ENCODE measurements at places on chromosomes 6 and 20. TPM values are rescaled to one million over a fixed set of nuclear protein-coding genes. Genes with fewer than 3 reads are reported as not detected.

Gene OR2H1
- not detected for total RNA-seq

Gene SPACA1
- total RNA-seq = not detected

Gene CLIC5
- 3.8 TPM for total RNA-seq

Gene BTN2A1
- total RNA-seq = 41.2 TPM

Gene TMC2
- not detected for total RNA-seq

Gene CNPY3
- 38.2 TPM for total RNA-seq

GRCh38 chr6:140376209-140376608 lies 1001.8 kb upstream of the CITED2 start:
- no peak overlapping the region for H3K27ac ChIP-seq
- no peak for DNase-seq
- no peaks in the 10 kb centered on the region for H3K36me3 ChIP-seq
- H3K4me1 ChIP-seq = no peaks in the 10 kb centered on the region
- H3K27me3 ChIP-seq = no peaks in the 10 kb centered on the region

DNA sequence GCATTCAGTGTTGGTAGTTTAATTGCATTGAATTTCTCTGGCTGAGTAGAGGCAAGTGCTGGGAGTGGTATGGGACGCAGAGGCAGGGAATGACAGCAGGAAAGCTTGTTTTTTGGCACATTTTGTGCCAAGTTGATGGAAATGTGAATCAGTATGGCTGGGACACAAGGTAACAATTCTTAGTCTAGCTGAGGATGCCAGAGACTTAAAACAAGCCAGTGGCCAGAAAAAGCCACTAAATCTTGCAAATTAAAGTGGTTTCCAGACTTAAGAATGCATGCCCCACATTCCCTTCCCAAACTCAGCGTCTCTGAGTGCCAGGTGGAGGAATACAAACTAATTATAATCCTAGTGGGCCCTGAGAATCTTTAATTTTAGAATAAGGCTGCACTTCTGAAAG lies 35.9 kb downstream of the PPARD start:
- peaks cover 5% of the 10 kb centered on the region for H3K36me3 ChIP-seq
- H3K27ac ChIP-seq = no peak overlapping the region

- no peaks in the 10 kb centered on the region for H3K4me1 ChIP-seq
- H3K27ac ChIP-seq = no peak within 1 kb of the TSS
- no peaks in the 10 kb centered on the region for H3K27me3 ChIP-seq
- no peak within 1 kb of the TSS for H3K4me3 ChIP-seq
Measured at GRCh38 chr20:23988561-23988960, at the start of gene GGTLC1. TSS of gene GGTLC1 (minus strand) at chr20:23988779. CDS start at chr20:23986611, 2,168 bp downstream.

DNA sequence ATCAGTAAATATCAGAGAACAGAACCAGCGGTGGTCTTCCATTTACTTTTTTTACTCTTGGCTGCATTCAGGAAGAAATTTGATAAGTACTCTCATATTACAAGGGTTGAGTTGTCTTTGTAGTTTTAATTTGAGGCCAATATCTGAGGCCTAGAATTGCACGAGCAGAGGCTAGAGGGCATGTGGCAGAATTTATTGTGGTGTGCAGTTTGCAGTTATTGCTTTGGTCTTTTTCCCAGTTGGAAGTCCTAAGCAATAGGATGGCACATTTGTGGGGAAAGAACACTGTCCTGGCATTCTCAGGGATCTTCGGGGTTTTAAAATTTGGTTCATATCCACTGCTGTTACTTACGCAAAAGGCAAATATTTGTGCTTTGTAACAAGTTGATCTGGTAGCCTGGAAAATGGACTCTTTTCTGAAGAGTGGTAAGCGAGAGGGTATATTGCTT lies 66.0 kb downstream of the CTNNBL1 start:
- H3K27me3 ChIP-seq = no peaks in the 10 kb centered on the region
- H3K27ac ChIP-seq = no peak overlapping the region
- peaks cover 9% of the 10 kb centered on the region for H3K36me3 ChIP-seq

DNA sequence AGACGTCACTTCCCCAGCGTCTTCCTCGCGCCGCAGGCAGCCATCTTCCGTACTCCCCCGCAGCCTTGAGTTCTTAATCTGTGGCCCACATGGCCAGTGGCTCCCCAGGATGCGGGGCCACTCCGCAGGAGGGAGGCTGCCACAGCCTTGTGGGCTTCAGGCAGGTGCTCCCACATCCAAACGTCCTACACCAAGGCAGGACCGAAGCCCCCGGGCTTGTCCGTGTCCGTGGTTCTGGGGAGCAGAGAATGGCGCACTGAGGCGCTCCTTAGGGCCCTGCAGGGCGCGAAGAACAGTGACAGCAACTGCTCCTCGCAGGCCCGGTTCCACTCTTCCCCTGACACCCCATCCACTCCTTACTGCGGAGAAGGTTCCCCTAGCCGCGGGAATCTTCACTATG lies 755.8 kb downstream of the PRIM2 start:
- no peak overlapping the region for H3K27ac ChIP-seq
- DNase-seq = no peak
- H3K4me1 ChIP-seq = no peaks in the 10 kb centered on the region
- H3K27me3 ChIP-seq = no peaks in the 10 kb centered on the region
- no peaks in the 10 kb centered on the region for H3K36me3 ChIP-seq
